ENCODE measurements at places on chromosomes 5 and 9.

GRCh38 chr9:93132946-93133680 is 938 bp downstream of the NINJ1 start:
- DNase-seq: no peak

- DNase-seq: peak; percentile 50
Observed at GRCh38 chr9:806285-807156, 35.0 kb upstream of the DMRT1 start.

DNA sequence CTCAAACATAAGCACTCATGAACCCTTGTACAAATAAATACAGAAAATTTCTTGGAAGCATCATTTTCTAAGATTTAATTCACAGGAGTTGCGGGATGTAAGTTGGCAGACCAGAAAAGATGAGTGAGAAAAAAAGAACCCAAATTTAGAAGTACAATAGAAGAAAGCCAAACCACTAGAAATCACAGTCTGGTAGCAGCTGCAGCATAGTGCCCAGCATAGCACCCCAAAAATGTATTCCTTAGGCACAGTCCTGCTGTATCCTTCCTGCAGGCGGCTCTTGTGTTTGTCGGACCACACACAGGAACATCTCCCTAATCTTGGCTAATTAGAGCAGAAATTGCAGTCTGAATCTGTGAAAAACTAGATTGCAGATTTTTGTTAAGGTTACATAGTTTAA is 208.5 kb upstream of the TRPM3 start:
- DNase-seq: no peak

GRCh38 chr5:125847561-125847960 is 575.6 kb upstream of the GRAMD2B start:
- no peak for DNase-seq

DNA sequence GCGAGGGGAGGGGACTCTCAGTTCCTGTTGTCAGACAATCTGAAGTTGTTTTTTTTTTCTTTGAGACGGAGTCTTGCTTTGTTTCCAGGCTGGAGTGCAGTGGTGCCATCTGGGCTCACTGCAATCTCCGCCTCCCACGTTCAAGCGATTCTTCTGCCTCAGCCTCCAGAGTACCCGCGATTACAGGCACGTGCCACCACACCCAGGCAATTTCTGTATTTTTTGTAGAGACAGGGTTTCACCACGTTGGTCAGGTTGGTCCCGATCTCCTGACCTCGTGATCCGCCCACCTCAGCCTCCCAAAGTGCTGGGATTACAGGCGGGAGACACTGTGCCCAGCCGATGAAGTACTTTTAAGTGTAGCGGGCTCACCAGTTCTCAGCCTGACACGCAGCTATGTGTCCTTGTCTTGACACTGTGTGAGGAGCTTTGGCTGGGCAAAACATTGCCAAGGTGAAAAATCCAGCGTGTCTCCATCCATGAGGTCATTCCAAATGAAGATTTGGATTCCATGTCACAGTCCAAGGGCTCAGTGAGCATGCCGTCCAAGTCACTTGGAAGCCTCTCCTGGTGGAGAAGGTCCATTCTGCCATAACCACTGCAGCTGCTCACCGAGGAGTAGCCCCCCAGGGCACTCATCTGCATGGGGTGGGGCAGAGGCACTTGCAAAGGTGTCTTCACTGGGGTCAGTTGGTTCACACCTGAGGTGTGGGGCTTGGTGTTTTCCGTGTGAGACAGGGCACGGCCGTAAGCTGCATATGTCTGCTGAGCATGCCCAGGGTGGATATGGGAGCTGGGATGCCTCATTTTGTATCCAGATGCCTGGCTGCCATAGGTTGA is 32.0 kb downstream of the OR2V1 start:
- DNase-seq: no peak

DNA sequence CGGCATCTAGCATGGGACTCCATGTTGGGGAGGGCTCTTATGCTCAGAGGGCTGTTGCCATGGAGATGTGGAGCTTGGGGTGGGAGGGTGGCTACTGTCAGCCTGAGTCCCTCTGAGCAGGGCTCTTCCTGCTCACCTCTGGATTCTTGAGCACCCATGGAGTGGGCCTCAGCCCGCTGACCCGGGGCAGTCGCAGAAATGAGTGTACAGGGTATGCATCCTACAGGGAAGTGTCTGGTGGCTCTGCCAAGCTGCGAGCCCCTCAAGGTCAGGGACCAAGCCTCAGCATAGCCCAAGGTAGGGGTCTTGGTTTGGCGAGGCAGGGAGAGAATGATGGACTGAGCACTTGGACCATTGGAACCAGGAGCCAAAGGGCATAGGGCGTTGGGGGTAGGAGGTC is 104.1 kb downstream of the DAB2IP start:
- no peak for DNase-seq

All from D341Med (cell line).